ENCODE measurements at places on chromosomes 1 and 21.

DNA sequence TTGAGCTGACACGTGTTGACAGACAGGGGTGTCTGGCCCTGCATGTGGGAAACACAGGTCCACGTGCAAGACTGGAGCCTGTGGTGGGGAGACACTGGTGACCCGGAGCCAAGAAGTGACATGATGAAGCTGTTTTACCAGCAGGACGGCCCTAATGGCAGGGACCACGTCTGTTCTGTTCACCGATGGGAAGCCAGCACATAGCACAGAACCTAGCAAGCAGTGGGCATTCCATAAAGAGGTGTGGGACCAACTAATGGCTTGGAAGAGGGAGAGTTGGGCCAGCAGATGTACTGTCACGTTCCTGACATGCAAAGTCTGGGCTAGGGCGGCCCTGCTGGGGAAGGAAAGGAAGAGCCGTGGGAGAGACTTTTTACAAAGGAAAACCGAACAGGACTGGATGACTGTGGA, 15.3 kb downstream of the NAV1 start:
- no peak for DNase-seq

DNA sequence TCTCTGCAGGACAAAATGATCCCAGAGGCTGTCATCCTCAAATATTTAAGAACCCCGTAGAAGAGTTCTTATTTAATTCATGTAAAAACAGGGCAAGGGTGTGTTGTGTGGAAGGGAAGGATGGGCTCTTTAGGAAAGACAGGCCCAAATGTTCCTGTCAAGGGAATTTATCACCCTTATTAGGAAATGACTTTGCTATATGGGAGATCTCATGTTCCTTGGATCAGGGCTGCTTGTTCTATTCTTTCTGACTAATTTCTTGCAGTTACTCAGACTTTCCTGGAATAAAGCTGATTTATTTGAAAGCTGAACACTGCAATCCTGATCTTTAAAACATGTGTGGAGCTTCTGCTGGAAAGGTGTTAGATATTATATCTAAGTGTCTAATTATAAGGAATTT, 72.8 kb downstream of the SELENOF start:
- no peak for DNase-seq

DNA sequence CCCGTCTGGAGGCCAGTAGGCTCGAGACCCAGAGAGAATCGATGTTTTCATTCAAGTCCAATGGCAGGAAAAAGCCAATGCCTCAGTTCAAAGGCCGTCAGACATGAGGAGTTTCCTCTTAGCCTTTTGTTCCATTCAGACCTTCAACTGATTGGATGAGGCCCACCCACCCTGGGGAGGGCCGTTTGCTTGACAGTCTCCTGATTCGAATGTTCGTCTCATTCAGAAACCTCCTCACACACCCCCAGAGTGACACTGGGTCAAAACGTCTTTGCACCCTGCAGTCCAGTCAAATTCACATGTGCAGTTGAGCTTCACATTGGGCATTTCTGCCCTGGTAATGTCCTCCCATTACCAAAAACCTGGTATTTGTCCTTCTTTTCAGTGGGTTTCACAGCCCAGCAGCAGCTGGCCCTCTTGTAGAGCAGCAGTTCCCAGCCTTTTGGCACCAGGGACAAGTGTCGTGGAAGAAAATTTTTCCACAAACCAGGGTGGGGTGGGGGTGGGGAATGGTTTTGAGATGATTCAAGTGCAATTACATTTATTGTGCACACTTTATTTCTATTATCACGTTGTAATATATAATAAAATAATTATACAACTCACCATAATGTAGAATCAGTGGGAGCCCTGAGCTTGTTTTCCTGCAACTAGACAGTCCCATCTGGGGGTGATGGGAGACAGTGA, 40.1 kb downstream of the RSPH1 start:
- no peak for DNase-seq

GRCh38 chr1:224957696-224958095, 28.2 kb downstream of the DNAH14 start:
- no peak for DNase-seq

DNA sequence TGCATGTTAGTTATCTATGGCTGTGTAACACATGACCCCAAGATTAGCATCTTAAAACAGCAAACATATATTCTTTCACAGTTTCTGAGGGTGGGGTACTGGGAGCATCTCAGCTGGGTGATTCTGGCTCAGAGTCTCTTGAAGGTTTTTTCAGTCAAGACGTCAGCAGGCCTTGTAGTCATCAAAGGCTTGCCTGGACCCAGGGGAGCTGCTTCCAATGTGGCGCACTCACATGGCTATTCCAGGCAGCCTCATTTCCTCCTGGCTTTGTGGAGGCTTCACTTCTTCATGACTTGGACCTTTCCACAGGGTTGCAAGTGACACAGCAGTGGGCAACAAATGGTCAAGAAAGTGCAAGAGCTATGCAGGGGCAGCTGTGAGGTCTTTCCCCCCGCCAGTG, 114.7 kb downstream of the ACTL8 start:
- no peak for DNase-seq

- no peak for DNase-seq
Observed at GRCh38 chr1:64765826-64766225, 21.0 kb downstream of the RAVER2 start.

DNA sequence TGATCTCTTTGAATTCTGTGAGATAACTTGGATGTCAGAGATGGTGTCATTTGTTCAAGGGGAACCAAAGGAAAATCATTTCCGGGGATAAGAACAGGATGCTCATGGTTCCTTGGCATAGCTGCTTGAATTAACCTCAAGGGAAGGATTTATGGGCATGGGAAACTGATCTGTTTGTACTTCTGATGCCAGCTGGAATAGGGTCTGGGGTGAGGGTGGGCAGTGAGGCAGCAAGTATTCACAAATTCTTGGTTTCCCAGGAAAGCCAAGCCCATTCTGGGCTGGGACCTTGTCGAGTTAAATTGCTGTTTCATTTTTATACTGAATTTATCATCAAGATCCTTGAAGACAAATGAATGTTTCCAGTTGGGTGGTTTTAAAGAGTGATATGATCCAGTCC, 14.1 kb downstream of the INTS3 start:
- DNase-seq = no peak

DNA sequence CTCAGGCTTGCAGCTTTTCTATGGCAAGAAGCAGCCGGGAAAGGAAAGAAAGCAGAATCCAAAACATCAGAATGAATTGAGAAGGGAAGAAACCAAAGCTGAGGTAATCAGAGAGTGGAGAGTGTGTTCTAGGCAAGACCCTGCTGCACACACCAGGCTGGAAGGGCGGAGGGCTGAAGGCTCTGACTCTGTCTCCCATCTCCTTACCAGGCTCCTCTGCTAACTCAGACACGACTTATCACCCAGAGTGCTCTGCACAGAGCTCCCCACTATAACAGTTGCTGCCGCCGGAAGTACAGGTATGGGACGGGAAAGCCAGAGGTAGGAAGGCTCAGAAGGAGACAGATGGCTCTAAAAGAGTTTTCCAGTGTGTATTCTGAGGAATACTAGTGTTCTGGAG, 1.2 kb downstream of the SCNM1 start:
- no peak for DNase-seq

- DNase-seq = no peak
Observed at GRCh38 chr21:18771845-18772380, 368.3 kb upstream of the TMPRSS15 start.

GRCh38 chr1:201214886-201215285, 24.3 kb downstream of the IGFN1 start:
- no peak for DNase-seq

- no peak for DNase-seq
Observed at GRCh38 chr21:19461481-19462205, 1058.1 kb upstream of the TMPRSS15 start.

- DNase-seq = no peak
Observed at GRCh38 chr1:168362991-168363390, 82.3 kb downstream of the TBX19 start.

- no peak for DNase-seq
Observed at GRCh38 chr21:42530167-42530518, 16.5 kb downstream of the SLC37A1 start.

DNA sequence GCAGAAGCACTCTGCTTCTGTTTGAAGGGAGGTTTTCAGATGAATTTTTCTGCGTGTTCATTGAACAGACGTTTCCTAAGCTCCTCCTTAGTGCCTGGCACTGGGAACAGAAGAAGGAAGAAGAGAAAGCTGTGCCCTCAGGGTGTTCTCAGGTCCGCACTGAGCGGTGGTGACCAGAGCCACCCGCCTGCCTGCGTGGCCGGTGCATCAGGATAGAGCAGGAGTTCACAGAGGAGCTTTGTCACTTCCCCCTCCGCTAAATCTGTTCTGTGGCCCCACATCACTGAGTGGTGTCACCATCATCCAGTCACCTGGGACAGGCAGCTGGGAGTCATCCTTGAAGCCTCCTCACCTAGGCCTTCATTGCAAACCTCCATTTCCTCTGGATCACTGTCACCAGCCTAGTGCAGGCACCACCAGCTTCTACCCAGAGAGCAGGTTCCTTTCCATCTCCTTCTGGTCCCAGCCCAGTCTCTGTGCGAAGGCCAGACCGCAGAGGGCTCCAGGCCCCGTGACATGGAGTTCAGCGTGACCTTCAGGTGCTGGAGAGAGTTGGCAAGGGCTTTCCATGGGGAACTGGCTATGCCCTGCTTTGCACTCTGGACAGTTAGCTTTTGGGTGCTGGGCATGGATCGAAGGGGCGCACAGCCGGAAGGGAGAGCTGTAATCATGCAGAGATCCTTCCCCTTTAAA, 21.7 kb downstream of the PARK7 start:
- no peak for DNase-seq

- peak; percentile 23 for DNase-seq
Observed at GRCh38 chr1:40076895-40077312, 20.1 kb downstream of the PPT1 start.

DNA sequence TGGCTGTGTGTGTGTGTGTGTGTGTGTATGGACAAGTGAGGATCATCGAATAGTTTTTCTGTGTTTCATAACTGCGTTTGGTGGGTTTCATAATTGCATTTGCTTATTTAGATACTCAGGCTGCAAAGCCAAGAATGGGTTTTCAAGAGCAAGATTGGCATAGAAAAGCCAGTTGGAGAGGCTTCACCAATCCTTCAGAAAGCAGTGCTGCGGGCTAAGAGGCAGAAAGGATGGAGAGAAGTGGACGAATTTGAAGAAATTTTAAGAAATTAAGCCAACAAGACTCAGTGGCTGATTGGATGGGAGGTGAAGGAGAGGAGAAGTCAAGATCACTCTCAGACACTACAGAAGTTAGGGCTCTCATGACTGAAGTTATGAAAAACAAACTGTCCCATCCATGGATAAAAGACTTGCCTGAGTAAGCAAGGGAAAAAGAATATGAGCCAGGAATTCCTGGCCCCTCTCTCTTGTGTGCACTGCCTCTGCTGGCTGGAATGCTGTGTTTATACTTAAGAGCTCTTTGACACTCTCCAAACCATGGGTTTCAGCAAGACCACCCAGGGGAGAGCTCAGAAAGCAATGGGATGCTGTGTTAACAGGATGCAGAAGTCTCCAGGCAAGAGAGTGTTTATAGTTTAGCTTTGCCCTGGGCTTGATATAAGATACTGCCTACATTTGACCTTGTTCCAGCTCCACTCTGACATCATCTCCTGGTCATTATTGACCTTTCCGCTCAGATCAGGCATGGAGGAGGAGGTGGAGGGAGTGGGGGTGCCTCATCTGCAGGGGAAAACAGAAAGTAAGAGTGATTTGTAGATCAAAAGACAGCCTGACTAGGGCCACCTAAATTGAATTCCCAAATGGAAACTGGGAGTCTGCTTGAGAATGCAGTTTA, 232.0 kb upstream of the PLXNA2 start:
- peak; percentile 42 for DNase-seq

DNA sequence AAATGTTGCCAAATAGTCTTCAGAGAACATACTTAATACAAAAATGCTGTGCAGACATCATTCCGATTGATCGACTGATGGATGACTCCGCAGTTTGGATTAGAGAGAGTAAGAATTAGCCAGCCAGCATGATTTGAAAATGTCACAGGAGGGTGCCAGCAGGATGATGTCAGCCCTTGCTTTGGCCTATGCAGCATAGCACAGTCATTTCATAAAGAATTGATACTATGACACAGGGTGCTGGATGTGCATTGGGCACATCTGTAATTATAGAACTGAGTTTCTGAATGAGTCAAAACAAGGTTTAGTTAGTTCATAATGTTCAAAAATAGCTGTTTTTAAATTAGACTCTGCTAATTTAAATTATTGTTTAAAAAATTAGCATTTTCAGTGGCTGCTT, 21.6 kb upstream of the TRAF5 start:
- no peak for DNase-seq

DNA sequence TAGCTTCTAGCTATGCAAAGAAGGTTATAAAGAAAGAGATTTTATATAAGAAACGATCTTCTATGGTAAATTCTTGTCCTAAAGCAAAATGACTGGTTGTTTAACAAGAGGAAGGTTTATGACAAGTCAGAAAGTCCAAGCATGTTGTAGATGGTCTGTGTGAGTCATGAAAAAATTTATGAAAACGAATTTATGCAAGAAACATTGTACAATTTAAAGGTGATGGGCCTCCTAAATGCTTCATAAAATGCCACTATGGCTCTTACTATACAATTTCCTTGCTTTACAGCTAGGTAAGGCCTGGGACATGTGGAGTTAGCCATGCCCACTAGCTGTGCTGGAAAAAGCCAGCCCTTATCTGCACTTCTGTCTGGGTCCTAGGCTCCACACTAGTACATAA, 125.4 kb downstream of the PTGER3 start:
- DNase-seq = no peak
